ENCODE measurements at places on chromosomes 1 and 21.

GRCh38 chr1:184610876-184611595, 143.6 kb downstream of the EDEM3 start:
- DNase-seq = no peak

GRCh38 chr1:100683448-100684349, 35.8 kb upstream of the VCAM1 start:
- DNase-seq = no peak

DNA sequence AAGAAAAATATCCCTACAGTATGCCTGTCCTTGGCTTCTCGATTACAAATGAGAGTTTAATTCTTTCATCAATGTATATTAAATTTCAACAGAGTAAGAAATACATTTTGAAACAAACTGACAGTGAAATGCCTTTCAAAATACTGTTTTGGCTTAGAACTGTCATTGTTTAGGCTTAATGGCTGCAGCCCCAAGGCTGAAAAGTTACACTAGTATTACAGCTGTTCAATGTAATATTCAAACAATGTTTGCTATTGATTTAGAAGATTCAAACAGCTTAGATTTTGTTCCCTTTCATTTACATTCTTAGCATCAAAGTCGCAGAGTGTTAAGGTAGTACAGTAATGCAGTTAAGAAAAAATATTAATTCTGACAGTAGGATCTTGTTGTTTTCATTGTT, 882.9 kb upstream of the ADGRL2 start:
- no peak for DNase-seq

GRCh38 chr1:25640646-25641328, 24.2 kb downstream of the MAN1C1 start:
- no peak for DNase-seq

DNA sequence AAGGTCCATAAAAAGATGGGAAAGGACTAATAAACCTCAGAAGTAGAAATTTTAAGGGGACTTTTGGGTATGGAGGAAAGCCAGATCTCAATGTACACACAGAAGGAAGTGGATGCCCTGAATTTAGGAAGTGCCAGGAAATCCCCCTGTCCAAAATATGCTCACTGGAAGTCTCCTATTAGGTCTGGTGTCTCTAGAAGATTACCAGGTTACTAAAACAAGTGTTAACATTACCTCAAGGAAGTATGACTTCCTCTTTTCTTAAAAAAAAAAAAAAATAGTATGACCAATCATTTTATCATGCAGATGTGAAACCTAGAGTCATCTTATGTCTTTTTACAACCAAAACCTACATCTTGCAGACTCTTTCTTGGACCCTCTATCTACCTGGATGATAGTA, 30.7 kb downstream of the CD58 start:
- DNase-seq = no peak

- DNase-seq = no peak
Measured at GRCh38 chr1:177589166-177589565, 380.7 kb downstream of the SEC16B start.

DNA sequence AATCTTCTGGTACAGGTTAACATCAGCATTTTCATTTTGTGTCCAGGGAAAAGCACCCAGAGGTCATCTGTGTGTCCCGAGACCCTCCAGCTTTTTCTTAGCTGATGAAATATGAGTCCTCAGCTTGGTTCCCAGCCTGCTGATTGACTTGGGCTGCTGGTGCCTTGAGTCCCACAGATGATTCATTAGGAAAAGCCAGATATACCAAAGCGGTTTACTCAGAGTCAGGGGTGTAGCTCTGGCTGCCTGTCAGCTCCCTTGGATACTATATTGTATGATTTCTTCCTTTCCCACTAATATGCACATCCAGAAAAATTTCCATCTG, 43.7 kb upstream of the MAB21L3 start:
- DNase-seq = peak; percentile 78

DNA sequence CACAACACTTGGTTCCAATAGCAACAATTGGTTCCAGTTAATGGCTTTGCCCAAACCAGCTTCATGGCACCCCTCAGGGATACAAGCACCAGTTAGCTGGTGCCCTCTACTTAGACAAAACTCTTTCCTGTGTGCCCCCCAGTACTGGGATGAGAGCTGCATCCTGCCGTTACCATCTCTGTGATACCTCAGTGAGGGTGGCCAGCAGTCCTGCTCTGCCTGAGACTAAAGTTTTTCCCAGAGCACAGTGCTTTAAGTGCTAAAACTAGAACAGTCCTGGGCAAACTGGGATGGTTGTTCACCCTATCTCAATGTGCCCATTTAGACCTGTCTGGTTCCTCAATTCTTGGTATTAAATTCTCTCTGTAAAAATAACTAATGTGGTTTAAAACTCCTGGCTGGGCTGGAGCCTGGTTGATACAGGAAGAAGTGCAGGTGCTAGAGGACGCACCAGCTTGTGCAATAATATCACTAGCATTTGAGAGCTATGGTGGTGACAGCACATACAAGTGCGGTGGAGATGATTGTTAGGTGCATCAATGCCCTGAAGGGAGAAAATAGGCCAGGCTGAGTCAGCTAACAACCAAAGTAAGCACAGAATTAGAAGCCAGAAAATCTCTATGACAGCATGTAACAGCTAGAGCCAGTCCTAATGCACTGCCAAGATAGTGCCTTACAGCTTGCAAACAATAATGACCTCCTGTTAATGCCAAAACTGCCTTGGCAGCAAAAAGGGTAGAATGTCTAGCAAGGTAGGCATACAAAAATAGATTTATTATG, 179.8 kb upstream of the GALNT2 start:
- DNase-seq = no peak

DNA sequence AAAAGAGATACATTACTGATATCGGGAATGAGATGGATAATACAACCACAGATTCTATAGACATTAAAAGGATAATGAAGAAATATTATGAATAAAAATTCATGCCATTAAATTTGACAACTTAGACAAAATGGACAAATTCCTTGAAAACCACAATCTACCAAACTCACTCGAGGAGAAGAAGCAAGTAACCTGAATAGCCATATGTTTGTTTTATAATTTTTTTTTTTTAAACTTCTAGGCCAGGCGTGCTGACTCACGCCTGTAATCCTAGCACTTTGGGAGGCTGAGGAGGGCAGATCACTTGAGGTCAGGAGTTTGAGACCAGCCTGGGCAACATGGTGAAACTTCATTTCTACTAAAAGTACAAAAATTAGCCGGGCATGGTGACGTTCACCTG, 327.9 kb downstream of the VAV3 start:
- no peak for DNase-seq

GRCh38 chr1:197397895-197398294, 129.8 kb downstream of the CRB1 start:
- no peak for DNase-seq

GRCh38 chr21:34195335-34195734, 122.0 kb downstream of the MRPS6 start:
- no peak for DNase-seq

GRCh38 chr1:155044812-155045657, 6.1 kb upstream of the ADAM15 start:
- peak; percentile 80 for DNase-seq

DNA sequence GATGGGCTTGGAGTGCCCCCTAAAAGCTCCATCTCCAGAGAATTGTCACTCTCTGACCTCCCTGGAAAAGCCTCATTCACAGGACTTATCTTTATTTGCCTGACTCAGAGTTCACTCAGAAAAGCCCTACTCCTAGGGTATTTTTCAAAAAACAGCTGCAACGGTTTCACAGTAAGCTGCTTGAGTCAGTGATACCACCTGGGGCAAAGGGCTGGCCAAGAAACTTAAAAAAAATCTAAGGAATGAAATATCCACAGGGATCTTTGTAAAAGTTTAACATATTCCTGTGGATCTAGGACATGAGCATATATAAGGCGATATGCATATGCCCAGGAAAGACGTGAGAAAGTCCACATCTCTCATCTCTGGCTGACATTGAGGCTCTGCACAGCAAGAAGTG, 33.8 kb upstream of the TSPAN2 start:
- DNase-seq = no peak

GRCh38 chr1:212915245-212916091, 34.9 kb upstream of the VASH2 start:
- peak; percentile 45 for DNase-seq

GRCh38 chr1:181541458-181541857, 58.1 kb downstream of the CACNA1E start:
- no peak for DNase-seq

DNA sequence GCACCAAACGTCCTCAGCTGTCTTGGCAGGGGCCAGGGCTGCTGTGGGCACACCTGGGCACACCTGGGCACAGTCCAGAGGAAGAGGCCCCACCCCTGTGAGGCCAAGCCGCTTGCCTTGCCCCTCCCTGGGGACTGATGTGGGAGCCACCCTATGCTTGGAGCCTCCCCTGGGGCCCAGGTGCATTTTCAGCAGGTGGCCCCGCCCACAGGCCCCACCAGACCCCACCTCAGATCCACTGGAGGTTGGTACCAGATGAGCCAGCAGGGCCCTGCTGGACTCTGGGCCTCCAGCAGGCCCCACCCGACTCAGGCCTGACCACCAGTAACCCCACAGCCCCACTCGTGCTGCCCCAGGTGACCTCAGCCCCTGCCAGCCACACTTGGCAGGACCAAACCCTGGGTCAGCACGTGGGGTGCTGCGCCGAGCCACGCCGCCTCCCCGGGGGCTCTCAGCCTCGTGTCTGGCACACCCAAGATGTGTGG, 8.8 kb downstream of the SLC19A1 start:
- DNase-seq = no peak

DNA sequence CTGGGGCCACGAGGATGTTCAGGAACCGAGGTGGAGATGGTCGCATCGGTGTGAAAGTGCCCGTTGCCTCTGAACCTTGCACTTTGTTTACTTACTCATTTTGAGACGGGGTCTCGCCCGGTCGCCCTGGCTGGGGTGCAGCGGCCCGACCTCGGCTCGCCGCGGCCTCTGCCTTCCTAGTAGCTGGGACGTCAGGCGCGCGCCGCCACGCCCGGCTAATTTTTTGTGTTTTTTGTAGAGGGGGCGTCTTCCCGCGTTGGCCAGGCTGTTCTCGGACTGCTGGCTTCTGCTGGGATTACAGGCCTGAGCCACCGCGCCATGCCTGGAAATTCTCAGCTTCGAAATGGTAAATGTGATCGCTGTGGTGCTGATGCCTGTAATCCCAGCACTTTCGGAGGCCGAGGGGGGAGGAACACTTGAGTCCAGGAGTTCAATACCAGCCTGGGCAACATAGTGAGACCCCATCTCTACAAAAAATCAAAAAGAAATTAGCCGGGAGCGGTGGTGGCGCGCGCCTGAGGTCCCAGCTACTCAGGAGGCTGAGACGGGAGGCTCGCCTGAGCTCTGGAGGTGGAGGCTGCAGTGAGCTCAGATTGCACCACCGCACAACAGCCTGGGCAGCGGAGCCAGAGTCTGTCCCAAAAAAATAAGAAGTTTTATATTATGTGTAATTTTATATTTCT, 684 bp upstream of the MRPL20 start:
- DNase-seq = peak; percentile 43

DNA sequence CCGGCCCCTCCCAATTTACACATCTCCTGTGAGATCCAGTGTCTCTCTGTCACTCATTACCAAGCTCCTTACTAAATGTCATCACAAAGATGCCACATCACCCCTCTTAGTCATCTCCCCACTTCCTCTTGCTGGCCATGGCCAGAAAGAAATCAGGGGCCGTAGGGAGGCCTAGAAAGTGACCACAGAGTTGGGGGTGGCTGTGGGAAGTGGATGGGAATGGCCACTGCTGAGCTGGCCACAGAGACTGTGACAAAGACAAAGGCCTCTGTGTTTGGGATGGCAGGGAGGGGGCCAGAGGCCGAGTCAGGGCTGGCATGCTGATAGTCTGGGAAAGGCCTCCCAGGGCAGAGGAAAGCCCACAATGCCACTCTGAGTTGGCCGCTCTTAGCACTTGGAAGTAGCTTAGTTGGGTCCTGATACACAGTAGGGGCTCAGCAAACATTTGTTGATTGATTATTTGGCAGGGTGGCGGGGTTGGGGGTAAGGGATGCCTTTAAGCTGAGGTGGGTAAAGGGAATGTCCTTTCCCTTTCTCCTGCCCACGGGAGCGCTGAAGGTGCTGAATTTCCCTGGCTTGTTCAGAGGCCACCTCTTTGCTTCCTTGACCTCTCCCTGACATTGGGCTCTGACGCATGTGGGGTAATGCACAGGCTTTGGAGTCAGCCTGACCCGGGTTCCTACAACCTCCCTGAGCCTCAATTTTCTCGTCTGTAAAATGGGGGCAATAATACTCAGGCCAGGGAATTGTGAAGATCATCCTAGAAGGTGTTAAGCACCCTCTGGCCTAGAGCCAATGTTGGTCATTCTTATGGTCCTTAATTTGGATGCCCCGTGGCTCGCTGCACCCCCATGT, 13.2 kb downstream of the NAV1 start:
- DNase-seq = peak; percentile 54

- DNase-seq = no peak
Measured at GRCh38 chr1:50246869-50247268, 138.1 kb downstream of the ELAVL4 start.

DNA sequence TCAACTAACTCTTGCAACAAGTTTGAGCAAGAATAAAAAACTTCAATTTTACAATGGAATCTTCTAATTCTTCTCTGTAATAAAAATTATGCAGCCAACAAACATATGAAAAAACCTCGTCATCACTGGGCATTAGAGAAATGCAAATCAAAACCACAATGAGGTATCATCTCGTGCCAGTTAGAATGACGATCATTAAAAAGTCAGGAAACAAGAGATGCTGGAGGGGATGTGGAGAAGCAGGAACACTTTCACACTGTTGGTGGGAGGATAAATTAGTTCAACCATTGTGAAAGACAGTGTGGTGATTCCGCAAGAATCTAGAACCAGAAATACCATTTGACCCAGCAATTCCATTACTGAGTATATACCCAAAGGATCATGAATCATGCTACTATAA, 327.5 kb upstream of the LYPLAL1 start:
- no peak for DNase-seq

- DNase-seq = no peak
Measured at GRCh38 chr1:177848577-177848976, 121.3 kb downstream of the SEC16B start.

- DNase-seq = peak; percentile 68
Measured at GRCh38 chr1:159889821-159890252, 10.1 kb downstream of the CFAP45 start.

GRCh38 chr1:156438278-156438987, 62.1 kb downstream of the MEF2D start:
- DNase-seq = no peak

DNA sequence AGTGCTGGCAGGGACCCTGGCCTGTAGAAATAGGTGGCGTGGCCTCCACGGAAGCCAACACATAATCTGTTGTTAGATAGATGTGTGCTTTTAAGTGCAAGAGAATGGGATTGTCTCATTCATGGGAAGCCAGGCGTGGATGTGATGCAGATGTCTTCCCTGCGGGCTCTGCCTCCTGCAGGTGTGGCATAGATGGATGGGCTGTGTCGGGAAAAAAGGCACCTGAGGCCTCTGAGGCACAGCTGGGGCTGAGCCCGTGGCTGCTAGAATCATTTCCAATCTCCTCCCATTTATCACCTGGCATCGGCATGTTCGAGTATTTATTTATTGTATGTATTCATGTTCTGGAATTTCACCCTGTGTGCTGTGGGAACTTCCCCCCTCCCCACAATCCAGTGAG, 353.4 kb upstream of the AJAP1 start:
- DNase-seq = no peak

DNA sequence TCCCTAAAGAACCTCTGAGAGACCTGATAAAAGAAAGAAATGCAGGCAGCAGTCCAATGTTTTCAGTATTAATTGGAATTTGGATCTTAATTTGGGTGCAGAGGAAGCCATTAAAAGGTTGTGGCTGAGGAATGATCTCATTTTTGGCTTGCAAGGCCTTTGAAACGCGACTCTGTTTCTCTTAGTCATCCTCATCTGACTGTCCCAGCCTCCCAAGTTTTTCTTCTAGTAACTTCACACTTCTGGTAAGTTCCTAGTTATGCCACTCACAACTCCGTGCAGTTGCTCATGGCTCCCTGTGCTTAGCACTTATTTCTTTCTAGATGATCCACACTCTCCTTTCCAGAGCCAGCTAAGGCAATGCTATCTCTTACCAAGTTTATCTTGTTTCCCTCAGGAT, 147.4 kb upstream of the USP24 start:
- DNase-seq = peak; percentile 51

All from amniotic epithelial cell (primary cell).